Stimulated activated CD8-positive, alpha-beta memory T cell treated with anti-CD3 and anti-CD28 coated beads, Interleukin-4, amount 100 ng/mL, for 4 hours (primary cell): ENCODE measurements at places on chromosomes 16 and 17.

- DNase-seq = no peak
Observed at GRCh38 chr17:54909766-54910165, 9.1 kb downstream of the TOM1L1 start.

GRCh38 chr16:11315510-11315909 lies 29.7 kb upstream of the RMI2 start:
- DNase-seq = no peak

DNA sequence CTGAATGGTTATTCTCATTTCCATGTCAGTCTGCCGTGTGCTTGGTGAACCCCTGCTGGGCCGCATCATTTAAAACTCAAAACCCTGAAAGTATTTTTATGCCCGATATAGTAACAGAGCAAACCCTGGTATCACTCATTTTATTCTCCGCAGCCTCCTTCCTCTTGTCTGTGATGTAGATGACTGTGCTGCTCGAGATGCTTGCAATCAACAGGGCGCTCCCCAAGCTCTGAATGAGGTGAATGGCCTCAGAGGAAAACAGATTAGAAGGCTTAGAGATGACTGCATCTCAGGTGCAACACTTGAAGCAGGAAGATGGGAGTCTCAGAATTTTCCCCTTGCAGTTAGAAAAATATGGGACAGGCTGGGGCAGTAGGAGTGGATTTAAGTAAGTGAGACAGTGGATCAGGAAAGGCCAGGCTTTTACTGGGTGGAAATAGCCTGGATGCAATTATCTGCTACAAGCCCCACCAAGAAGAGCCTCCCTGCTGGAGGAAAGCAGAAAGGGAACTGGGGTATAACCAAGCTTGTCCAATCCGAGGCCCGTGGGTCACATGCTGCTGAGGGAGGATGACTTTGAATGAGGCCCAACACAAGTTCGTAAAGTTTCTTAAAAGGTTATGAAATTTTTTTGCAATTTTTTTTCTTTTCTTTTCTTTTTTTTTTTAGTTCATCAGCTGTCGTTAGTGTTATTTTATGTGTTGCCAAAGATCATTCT lies 166.9 kb downstream of the CDH13 start:
- DNase-seq = no peak

DNA sequence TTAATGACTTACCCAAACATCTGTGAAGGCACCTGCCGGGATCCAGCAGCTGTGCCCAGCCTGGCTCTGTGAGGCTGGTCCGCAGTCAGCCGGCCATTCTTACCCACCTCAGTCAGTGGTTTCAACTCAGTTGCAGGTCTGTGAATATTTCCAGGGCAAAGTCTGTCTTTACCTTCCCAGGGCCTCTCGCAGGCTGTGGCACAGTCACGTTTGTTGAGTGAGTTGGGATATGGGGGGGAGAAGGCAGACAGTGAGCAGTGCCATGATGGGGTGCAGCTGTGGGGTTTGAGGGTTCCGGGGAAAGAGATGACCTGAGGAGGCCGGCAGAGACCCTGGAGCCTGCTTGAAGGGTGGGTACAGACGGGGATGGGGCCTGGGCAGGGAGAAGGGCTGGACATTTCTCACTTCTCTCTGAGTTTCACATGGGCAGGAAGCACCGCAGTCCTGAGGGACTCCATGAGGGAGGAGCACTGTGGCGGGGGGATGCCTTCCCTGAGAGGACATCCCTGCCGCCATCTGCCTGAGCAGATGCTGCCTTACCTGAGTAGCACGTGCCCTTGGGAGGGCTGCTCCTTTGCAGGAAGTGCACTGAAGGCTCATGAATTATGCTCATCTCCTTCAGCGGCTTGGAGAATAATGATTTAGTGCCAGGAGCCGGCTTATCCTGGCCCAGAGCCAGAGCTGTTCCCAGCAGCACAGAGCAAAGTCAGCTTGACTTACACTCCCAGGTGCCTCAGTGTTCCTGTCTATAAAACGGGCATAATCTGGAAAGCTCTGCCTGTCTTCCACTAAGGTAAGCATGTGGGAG lies 48.1 kb downstream of the KSR1 start:
- DNase-seq = no peak

- no peak for DNase-seq
Observed at GRCh38 chr17:10155371-10156076, 42.9 kb downstream of the GAS7 start.

DNA sequence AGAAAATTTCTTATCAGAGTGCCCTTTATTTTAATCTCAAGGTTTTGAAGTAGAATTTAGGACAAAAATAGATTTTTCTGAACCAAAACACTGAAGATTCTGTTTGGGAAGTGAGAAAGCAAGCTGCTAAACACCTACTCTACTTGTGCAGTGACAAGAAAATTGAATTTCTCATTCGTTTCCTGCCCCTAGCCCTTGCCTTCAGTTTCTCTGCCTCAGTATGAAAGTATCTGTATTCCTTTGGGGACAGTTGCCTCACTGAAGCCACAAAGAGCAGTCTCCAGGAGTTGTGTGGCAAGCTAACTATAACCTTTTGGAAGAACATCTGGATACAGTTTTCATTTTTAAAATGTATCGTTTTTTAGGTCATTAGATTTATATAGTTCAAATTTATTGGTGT lies 19.7 kb downstream of the MOSMO start:
- no peak for DNase-seq

DNA sequence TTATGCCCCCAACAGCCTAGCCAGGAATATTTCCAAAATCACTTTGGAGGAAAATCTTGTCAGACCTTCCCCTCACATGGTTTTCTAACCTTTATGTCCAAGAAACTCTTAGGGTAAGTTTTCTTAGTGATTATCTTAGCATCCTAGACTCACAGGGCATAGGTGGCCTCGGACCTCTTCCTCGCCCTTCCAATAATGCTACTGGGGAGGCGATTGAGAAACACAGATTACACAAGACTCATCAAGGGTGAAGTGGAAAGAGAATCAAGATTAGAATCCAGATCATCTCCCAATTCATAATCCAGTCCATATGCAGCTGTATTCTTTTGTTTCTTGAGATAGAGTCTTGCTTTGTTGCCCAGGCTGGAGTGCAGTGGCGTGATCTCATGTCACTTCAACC lies 358.4 kb upstream of the CDH5 start:
- no peak for DNase-seq

GRCh38 chr16:2866431-2866830 lies 8.5 kb upstream of the PRSS22 start:
- DNase-seq = no peak

DNA sequence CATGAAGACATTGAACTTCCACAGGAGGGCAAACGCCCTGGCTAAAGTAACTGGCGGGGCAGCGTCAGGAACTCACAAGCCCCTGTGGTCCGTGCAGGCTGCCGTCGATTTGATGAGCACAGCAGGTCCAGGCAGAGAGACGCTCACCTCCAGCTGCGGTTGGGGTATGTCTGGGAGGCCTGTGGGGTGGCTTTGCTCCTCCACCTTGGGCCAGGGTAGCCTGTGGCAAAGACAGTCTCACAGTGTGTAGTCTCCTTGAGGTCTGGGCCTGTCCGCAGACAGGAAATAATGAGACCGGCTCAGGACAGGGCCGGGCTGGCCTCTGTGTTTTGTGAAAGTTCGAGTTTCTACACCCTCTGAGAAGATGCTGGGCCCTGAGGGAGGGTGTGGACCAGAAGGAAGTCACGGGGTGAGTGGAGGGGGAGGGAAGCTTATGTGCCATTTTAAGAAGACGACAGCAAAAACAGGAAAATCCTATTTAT lies 103.3 kb downstream of the METRNL start:
- DNase-seq = no peak

DNA sequence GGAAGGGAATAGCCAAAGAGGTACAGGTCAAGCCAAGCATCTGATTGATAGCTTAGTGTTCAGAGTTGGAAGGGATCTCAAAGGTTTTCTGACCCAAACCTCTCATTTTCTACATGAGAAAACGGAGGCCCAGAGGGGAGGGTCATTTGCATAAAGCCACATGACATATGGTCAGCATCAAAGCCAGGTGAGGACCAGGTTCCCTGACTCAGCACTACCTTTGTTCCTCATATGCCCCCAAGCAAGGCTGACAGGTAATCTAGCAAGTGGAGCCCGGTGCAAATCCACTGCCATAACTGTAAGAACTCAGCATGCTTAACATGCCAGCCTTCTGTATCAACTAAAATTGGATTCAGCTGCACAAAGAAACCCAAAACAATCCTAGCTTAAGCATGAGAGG lies 28.2 kb upstream of the CCL1 start:
- DNase-seq = no peak

- DNase-seq = no peak
Observed at GRCh38 chr17:82750241-82750908, 1.5 kb upstream of the TBCD start.

GRCh38 chr17:76791053-76791980 lies 53.4 kb downstream of the MFSD11 start:
- DNase-seq = no peak

- DNase-seq = no peak
Observed at GRCh38 chr16:85485379-85485778, 127.7 kb upstream of the GSE1 start.

- DNase-seq = no peak
Observed at GRCh38 chr16:89971495-89972243, 23.1 kb downstream of the DEF8 start.

- no peak for DNase-seq
Observed at GRCh38 chr16:5854027-5854426, 756.4 kb upstream of the EEF2KMT start.

DNA sequence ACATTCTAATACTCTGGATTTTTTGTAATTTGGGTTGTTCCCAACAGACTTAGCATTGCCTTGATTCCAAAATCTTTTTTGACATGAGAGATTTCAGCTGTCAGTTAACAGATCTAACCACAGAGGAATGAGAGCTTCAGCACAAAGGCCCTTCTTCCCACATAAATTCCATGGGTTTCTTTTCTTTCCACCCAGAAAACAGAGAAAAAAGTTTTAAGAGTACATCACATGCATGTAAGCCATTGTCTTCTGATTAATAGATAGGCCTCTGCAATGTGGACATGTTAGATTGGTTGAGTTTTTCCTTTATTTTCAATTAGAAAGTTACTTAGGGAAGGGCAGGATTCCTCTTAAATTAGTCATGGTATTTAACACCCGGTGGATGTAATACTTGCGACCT lies 939 bp downstream of the MYH8 start:
- no peak for DNase-seq

DNA sequence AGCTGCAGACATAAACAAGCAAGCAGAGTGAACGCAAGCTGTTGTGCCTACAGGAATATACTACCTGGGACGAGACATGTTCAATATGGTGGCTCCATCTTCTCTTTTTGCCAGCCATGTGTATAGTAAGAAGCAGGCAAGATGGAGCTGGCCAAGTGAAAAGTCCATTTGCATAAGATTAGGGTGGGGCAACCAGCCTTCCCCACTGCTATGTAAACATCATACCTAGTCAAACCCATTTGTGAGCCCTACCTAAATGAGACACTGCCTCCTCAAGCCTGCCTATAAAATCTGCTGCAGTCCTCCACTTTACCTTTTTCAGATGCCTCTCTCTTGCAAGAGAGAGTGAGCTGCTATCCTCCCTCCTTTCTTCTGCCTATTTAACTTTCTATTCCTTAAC lies 370.1 kb upstream of the PMFBP1 start:
- no peak for DNase-seq
